Left renal cortex interstitium (tissue), 4 donors: ENCODE measurements at places on chromosomes 7 and 10. TPM values are rescaled to one million over a fixed set of nuclear protein-coding genes. Genes with fewer than 3 reads are reported as not detected.
A peak's percentile ranks its signal among the peaks of the same experiment; 100 is the strongest.

Gene NUTM2D
- polyA plus RNA-seq, result 14.4 TPM

DNA sequence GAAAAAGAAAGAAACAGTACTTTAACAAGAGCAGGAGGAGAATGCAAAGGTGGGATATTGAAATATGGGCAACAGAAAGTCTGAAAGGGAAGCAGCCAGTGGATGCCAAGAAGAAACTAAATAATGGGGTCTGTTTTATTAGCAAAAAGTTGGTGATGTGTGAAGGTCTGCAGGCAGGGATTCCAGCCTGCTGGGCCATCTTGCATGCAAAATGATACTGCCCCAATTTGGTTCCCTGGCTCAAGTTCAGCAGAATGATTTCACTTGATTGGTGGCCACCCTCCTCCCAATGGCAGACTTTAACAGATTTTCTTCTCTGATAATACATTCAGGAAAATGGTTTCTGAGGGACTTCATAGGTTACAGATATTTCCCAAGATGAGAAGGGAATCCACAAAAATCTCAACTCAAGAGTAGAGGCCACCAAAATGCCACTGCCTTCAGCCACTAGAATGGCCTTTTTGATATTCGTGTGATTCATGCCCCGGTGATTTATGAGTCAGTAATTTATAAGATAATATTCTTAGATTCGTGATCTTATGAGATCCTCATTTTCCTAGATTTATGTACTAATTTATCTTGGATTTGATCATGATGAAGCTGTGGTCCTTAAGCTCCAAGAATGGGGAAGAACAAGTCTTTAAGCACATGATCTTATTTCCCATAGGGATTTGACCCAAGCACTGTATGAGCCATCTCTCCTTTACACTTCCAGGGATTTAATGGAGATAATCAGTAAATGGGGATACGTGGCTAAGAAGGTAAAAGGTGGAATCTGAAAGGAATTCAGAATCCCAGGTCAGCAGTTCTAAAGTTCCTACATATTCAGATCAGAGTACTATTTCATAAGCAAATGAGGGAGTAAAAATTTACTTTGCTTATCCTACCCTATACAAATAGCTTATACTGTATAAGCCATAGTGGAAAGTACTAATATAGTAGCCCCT lies 32.3 kb upstream of the ADD3 start:
- DNase-seq, result no peak

Gene ZFAND2A
- 24.7 TPM for polyA plus RNA-seq

GRCh38 chr10:34627331-34627730 lies 187.8 kb downstream of the PARD3 start:
- no peak for DNase-seq

Gene FAM107B
- 84.6 TPM for polyA plus RNA-seq

Gene PLCE1
- polyA plus RNA-seq, result 32.1 TPM

Gene PPP1R17
- not detected for polyA plus RNA-seq

GRCh38 chr10:113476191-113476590 lies 76.7 kb upstream of the HABP2 start:
- DNase-seq, result no peak

Gene C10orf67
- polyA plus RNA-seq, result 2.3 TPM

Gene DLX6
- not detected for polyA plus RNA-seq

GRCh38 chr7:94940241-94940640 lies 32.8 kb downstream of the PPP1R9A start:
- DNase-seq, result no peak

GRCh38 chr10:5681930-5682329 lies 2.7 kb upstream of the TASOR2 start:
- DNase-seq, result no peak

GRCh38 chr7:78176171-78176570 lies 377.6 kb downstream of the PHTF2 start:
- no peak for DNase-seq

DNA sequence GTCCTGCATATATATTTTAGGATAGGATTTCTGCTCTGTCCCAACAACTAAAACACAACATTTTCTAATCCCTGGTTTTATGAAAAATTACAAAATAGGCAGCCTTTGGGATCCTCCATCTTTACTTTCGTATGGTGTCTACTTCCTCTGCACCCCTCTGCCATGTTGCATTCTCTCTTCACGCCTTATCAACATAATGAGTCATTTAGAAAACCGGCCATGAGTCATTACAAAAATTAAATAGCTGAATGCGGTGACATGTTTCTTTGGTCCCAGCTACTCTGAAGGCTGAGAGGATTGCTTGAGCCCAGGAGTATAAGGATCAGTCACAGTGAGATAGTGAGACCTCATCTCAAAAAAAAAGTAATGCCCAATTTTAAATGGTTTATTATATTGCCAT lies 148.1 kb upstream of the CELF2 start:
- DNase-seq, result no peak

GRCh38 chr7:43113622-43114457 lies 1.4 kb downstream of the HECW1 start:
- DNase-seq, result no peak

- no peak for DNase-seq
Measured at GRCh38 chr7:12090757-12091221, 120.3 kb upstream of the TMEM106B start.

Gene GPR37
- 1.5 TPM for polyA plus RNA-seq

DNA sequence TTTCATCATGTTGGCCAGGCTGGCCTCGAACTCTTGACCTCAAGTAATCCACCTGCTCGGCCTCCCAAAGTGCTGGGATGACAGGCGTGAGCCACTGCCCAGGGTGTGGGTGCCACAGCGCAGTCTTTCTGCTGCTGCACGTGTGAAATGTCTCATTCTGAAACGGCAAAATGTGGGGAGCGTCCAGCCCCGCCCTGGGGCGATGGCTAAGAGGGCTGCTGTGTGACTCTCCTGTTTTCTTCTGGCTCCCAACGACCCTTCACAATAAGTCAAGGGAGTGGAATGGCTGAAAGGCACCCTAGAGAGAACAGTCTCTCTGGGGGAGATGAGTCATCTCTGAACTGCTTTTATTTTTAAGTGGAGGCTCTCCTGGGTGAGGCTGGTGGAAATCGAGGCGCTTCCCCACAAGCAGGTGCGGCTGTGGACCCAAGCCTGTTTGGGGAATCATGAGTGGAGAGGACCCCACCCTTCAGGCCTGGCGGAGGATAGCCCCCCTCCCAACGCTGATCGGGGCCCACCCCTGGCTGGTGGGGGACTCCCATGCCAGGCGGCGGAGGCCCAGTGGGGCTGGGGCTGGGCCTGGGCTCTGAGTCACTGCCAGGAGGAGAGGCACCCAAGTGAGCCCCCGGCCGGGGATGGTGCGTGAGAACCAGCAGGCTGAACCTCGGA lies 18.0 kb downstream of the ADAP1 start:
- no peak for DNase-seq

- DNase-seq, result no peak
Measured at GRCh38 chr10:68212721-68213352, 19.1 kb downstream of the ATOH7 start.

DNA sequence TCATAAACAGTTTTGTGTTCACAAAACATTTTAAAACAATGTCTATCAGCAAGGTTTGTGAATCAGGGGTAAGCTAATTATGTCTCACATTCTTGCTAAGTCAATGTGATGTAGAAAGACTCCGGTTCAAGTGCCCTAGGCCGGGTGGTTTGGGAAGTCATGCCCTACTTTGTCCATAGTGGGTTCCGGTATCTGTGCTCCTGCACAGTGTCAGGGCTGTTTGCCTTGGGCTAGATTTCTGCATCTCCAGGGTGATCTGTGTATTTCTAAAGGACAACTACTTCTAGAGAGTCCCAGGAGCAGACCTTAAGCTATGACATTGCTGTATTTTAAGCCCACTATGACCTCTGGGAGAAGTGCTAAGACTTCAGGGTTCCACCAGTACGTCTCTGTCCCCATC lies 504.1 kb downstream of the PLXNA4 start:
- DNase-seq, result no peak

- no peak for DNase-seq
Measured at GRCh38 chr7:12788591-12788990, 101.2 kb downstream of the ARL4A start.

DNA sequence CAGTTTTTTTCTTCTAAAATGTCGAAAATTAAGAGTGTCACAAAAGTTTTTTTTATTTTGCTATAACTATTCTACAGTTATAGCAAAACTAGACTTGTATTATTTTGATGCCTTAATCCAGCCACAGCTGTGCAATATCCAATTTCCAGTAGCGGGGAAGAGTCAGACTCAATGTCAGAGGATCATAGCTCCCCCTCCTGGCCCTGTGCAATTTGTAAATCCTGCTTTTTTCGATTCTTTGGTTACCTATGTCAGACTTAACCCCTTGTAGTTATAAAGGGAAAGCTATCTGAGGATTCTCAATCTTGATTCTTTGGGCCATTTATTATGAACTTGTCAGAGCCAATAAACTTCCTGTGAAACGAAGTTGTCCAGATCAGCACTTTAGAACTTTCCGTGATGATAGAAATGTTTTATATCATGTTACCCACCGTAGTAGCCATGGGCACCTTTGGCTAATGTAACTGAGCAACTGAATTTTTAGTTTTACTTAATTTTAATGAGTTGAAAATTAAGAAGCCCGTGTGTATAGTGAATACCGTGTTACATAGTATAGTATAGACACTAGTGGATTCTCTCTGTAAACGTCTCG lies 87.7 kb upstream of the PRKCQ start:
- DNase-seq, result peak; percentile 35

Gene AP5Z1
- polyA plus RNA-seq, result 16.8 TPM

- DNase-seq, result no peak
Measured at GRCh38 chr10:17951868-17952371, at the start of gene SLC39A12. SLC39A12 (plus strand) TSS chr10:17951918; CDS start chr10:17953277, 1,359 bp downstream.

- DNase-seq, result no peak
Measured at GRCh38 chr7:38920731-38921130, 11.7 kb upstream of the VPS41 start.
